ENCODE measurements at places on chromosomes 16 and 17.
A peak's percentile ranks its signal among the peaks of the same experiment; 100 is the strongest.

GRCh38 chr16:3182608-3183444, 5.2 kb upstream of the OR1F1 start:
- DNase-seq, result no peak

GRCh38 chr17:17978481-17979424, 6.1 kb downstream of the DRC3 start:
- DNase-seq, result no peak

- DNase-seq, result no peak
Measured at GRCh38 chr17:1108478-1108764, 71.4 kb downstream of the ABR start.

- no peak for DNase-seq
Measured at GRCh38 chr17:43839670-43840108, 6.7 kb upstream of the MPP3 start.

DNA sequence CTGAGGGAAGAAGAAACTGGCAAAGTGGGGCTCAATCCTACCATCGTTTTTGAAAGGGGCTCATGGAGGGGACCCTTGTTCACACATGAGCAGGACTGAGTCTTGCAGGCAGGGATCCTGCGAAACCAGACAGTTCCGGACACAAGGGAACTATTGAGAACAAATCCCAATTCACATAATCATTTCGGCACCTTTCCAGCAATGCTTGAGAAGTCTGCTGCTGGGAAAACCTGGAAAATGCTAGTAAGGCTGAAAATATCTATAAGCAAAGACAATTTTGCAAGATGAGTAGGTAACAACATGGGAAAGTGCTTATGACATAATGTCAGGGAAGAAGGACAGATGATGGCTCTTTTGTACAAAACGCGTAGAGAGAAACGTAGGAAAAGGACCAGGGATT, 52.1 kb upstream of the BPTF start:
- no peak for DNase-seq

- no peak for DNase-seq
Measured at GRCh38 chr17:35117984-35118383, 1.7 kb downstream of the RAD51D start.

DNA sequence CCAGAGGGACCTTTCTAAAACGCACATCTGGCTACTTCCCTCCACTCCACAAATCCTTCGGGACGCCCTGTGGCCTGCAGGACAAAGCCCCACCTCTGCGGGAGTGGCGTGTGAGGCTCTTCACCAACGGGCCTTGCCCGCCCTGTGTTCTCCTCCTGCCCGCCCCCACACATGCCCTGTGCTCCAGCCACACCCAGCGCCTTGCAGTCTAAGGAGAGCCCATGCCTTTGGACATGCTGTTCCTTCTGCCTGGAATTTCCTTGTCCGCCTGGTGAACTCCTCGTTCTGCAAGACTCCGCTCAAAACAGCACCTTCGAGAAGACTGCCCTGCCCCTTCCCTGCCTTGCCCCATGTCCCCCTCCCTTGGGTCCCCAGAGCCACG, 7.4 kb downstream of the ELOB start:
- DNase-seq, result no peak

- DNase-seq, result no peak
Measured at GRCh38 chr16:67881621-67882161, 3.0 kb upstream of the NRN1L start.

DNA sequence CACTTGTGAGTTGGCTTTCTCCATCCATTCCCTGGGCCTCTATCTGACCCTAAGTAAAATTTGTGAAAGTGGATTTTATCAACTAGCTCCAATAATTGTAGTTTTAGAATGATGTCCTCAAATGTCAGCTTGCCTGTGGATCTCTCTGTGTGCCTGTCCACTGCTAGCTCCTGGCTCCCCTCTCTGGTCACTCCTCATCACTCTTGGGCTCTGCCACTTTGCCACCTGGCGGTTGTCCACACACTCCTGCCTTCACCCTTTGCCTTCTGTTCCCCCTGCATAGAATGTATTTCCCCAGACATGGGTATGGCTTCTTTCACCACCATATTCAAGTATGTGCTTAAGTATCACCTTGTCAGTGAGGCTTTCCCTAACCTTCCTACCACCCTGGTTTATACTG, 19.8 kb downstream of the ANKFN1 start:
- no peak for DNase-seq

DNA sequence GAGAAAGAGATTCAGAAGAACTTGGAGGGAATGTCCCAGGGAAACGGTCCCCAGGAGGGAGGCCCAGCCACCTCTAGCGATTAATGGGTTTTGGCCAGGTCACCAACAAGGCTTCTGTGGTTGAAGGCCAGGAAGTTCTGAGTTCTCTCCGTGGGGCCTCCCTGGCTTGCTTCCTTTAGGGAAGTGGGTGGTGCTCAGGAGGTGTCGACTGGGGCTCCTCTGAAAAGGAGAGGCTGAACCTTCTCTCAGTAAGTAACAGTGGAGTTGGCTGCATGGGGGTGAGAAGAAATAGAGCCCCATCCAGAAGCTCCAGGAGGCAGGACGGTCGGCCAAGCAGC, 77.1 kb upstream of the GSE1 start:
- DNase-seq, result no peak

DNA sequence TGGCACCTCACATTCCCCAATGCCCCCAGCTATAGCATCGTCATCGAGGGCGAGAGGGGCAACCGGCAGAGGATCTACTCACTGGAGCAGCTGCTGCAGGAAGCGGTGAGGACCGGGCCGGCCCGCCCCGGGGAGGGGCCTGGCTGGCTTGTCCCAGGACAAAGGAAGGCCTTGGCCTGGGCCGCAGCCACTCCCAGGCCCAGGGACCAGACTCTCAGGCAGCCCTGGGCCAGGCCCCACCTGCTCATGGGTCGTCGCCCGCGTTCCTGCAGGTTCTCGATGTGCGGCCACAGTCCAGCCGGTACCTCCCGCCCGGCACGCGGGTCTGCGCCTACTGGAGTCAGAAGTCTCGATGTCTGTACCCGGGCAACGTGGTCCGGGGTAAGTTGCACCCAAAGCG, 53.4 kb downstream of the ACTG1 start:
- DNase-seq, result no peak

- DNase-seq, result no peak
Measured at GRCh38 chr17:69820876-69821473, 254.1 kb upstream of the KCNJ16 start.

GRCh38 chr16:12819126-12820117, 15.7 kb upstream of the CPPED1 start:
- peak; percentile 65 for DNase-seq

DNA sequence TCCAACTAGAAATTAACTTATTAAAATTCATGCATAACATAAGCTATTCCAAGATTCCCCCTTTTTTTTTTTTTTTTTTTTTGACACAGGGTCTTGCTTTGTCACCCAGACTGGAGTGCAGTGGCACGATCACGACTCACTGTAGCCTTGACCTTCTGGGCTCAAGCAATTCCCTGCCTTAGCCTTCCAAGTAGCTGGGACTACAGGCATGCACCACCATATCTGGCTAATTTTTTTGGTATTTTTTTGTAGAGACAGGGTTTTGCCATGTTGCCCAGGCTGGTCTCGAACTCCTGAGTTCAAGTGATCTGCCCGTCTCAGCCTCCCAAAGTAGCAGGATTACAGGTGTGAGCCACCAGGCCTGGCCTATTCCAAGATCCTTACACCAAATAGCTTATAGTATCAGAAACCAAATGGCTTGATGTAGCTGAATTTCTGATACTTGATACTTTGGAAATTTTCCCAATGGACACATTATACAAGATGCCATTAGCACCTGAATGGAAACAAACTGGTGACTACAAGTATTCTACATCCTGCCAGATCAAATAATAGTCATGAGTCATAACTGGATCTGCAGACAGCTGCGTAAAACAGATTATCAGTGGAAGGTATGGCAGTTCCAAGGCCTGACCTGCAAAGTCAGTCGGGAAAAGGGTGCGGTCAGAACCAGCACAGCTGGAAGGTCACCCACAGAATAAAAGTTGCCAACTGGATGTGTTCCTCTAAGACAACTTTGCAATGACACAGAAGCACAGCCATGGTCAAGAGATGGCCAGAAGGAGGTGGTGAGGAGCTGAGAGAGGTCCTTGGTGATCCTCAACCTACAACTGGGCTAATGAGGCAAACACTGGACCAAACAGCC, 14.5 kb downstream of the TUBG1 start:
- no peak for DNase-seq

DNA sequence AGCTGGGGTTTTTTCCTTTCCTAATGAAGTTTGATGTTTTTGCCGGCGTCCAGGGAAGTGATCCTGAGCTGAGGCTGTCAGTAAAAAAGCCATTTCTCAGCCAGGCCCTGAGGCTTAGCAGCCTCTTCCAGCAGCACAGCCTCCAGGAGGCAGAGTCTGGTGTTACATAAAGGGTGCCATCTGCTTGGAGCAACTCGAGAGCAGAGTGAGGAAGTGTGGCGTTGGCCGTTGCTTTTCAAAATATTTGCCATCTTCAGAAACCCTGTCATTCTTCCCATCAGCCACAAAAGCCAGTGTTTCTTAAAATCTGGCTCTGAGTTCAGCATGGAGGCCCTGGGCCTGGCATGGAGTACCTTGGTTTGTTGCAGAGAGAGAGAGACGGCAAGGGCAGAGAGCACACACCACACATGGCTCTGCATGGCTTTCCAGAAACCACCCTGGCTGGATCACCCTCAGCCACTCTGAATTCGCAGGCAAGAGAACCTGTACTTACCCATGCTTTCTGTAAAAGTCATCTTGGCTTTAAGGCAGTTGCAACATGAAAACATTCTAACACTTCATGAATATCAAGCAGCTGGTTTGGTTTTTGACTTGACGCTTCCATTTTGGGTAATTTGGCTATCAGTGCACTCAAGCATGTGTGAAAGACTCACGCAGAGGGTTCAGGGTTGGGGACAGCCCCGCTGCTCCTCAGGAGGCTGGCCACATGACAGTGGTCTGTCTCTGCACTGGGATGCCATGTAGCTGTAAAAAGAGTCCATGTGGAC, 21.0 kb downstream of the PMM2 start:
- no peak for DNase-seq

DNA sequence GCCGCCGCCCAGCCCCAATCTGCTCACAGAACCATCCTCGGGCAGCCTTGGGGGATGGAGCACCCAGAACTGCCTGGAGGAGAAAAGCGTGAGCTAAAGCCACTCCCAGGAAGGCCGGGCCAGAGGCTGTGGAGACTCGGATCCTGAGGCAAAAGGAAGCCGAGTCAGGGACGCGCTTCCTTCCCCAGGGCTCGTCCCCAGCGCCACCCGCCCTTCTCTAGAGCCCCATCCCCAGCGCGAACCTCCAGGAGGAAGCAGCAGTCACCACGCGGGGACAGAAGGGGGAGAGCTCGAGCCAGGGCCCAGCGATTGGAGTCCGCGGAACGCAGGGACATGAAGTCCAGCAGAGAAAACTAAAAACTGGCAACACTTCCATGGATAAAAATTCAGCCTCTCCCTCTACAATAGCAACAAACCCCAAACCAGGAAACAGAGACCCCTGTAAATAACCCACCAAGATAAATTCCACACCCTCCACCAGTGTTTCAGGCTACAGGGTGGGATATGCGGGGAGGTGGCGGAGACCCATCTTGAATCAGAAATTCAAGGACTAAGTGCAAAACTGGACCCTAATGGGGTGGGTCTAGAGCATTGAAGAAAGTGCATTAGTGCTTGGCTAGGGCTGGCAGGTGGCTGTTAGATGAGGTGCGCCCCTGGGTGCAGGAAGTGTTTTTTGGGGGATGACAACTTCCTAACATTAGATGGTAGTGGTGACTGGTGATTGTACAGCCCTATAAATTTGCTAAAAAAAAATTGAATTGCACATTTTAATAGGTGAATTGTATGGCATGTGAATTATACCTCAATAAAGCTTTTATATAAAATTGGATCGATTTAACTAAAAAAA, 116.1 kb upstream of the METRNL start:
- DNase-seq, result no peak

- no peak for DNase-seq
Measured at GRCh38 chr17:41448506-41448905, 7.7 kb upstream of the KRT38 start.

- no peak for DNase-seq
Measured at GRCh38 chr17:71023249-71024030, 854.1 kb downstream of the KCNJ2 start.

DNA sequence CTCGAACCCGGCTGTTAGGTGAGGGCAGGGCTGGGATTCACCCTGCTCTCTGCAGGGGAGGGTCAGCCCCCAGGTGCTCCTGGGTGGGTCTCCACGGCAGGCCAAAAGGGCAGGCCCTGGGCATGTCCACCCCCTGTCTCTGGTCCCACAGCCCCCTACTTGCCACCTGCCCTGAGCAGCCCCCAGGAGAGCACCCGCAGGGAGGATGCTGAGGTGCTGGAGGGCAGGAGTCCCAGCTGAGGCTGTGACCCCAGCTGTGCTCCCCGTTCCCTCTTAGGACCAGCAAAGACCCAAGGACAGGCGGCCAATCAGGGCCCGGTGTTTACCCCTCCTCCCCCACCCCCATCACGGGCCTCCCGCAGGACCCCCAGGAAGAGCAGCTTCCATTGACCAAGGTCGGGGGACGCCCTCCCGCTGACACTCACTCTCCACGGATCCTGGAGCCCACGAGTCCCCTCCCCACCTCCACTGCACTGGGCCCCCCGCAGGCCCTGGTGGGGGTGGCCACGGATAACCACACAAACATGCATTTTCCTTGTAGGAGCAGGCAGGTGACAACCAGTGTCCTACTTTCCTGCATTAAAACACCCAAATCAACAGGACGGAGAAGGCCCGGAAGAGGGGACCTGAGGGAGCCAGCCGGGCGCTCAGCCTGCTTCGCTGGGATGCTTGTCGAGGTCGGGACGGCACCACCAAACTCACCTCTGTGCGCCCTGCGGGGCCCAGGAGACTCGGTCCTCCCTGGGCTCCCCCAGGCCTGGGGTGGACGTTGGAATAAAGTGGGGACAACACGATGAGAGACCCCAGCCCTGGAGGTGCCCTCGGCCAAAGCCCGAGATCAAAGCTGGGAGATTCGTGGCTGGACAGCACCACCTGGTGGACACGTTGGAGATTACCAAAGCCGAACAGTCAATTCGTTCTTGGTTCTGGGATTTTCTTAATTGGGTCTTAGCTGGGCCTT, 22.5 kb upstream of the ENPP7 start:
- DNase-seq, result no peak

DNA sequence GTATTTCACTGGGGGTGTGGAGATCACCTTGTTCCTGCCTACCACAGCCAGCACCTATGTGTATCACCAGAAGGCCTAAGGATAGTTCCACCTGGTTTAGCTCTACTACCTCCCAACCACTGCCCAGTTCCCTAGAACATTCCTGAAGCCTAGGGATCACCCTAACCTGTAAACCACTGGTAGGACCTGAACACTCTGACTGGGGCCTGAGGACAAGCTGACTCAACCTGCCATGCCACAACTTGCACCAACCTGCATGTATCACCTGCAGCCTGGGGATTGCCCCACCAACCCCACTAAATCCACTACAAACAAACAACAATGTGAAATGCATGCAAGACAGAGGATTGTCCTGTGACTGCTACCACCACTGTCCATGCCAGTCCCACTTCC, 128.1 kb downstream of the KIF2B start:
- DNase-seq, result no peak

GRCh38 chr17:32962320-32962711, 29.3 kb upstream of the SPACA3 start:
- DNase-seq, result no peak
